Caki2 (cell line): ENCODE measurements at places on chromosomes 4 and X. TPM values are rescaled to one million over a fixed set of nuclear protein-coding genes. Genes with fewer than 3 reads are reported as not detected.

Gene TMPRSS11D
- not detected in 2 replicates for total RNA-seq

Gene RNF150
- 0.75 and 1.4 TPM in 2 replicates for total RNA-seq

Gene HDX
- total RNA-seq, result 1.7 and 2.1 TPM in 2 replicates

Gene FAAH2
- total RNA-seq, result 3.2 and 51.1 TPM in 2 replicates

Gene PDE6B
- total RNA-seq, result 7.2 and 9.4 TPM in 2 replicates

Gene NR3C2
- total RNA-seq, result 0.91 and 1.1 TPM in 2 replicates

DNA sequence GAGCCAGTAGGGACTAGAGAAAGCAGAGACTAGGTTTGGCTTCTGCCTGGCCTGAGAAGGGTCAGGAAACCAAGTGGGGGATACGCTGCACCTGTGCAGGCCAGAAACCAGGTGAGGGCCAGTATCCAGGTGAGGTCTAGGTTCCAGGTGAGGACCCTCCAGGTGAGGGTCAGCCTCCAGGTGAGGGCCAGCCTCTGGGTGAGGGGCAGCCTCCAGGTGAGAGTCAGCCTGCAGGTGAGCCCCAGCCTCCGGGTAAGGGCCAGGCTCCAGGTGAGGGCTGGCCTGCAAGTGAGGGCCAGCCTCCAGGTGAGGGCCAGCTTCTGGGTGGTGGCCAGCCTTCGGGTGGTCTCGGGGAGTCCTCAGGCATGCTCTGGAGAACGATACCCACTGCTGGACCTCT is 238.8 kb downstream of the USP46 start:
- DNase-seq, result no peak

DNA sequence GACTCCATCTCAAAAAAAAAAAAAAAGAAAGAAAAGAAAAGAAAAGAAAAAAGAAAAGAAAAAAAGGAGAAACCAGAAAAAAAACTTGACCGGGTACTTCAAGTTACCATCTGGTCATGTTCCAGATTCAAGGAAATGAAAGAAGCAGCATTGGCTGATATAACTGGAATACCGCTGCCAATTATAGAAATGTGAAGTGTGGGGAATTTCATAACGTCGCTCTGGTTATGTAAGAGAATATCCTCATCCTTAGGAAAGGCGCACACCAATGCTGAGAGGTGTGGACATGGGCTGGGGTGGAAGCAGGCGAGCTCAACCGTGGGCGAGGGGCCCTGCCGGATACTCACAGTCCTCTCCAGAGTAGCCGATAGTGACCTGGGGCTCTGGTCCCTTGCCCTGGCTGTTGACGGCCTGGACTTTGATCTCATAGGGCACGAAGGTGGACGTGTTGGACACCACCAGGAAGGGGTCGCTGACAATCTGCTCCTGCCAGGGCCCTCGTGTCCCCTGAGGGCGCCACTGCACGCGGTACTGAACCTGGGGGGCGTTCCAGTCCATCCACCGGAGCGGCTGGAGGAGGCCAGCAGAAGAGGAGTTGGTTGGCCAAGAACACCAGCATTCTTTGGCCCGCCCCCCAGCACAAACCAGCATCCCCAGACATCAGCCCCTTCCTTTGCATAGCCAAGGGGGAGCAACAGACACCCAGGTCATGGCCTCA is 19.5 kb downstream of the L1CAM start:
- no peak for DNase-seq

DNA sequence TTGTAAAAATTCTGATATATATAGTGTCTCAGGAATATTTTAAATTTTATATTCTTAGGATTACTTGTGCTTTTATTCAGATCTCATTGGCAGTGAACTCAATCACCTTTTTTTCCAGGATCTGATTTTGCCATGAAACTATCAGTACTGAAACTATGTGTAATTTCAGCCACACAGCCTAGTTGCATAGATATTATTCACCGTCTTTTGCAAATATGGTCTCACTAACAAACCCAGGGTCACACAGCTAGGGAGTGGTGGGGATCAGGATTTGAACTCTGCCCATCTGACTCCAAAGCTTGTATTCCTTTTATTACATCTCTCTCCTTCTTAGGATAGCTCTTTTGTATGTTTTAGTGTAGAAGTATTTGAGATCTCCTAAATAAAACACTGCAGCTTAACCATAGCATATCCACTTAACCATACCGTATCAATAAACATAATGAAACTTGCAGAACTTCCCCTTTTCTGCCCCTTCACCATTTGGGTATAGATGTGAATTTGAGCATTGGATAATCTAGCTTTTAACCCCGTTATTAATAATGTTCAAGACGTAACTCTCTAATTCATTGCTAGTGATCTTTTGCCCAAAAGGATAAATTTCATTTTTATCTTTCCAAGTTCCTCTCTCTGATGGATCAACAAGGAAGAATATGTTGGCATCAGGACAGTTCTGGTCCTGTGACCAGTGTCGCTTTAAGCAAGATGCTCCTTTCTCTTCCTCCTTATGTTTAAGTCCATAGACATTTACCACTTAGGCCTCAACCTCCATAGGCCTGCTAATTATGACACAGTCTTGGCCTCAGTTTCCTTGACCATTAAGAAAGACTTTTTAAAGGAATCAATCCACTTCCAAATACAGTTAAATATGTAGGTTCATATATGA is 74.6 kb downstream of the RAPGEF2 start:
- no peak for DNase-seq

DNA sequence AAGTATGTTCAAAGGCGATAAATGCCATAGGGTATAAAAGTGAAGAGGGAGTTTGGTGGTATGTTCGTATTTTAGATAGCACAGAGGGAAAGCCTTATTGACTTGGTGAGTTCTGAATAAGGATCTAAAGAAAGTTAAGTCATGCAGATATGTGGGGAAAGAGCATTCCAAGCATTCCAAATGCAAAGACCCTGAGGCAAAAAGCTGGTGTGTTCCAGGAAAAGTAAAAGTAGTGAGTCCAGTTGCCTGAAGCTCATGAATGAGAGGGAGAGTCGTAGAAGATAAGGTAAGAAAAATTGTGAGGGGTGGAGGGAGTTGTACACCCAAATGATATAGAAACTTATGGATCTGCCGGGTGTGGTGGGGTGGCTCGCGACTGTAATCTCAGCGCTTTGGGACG is 426.7 kb downstream of the RPA4 start:
- peak; percentile 13 for DNase-seq

- no peak for DNase-seq
These were observed 85.4 kb downstream of the SH3RF1 start for GRCh38 chr4:169185133-169185956.

GRCh38 chr4:150167054-150167453 is 88.8 kb downstream of the DCLK2 start:
- no peak for DNase-seq

- no peak for DNase-seq
These were observed 202.7 kb upstream of the ETNPPL start for GRCh38 chr4:108965472-108966076.

DNA sequence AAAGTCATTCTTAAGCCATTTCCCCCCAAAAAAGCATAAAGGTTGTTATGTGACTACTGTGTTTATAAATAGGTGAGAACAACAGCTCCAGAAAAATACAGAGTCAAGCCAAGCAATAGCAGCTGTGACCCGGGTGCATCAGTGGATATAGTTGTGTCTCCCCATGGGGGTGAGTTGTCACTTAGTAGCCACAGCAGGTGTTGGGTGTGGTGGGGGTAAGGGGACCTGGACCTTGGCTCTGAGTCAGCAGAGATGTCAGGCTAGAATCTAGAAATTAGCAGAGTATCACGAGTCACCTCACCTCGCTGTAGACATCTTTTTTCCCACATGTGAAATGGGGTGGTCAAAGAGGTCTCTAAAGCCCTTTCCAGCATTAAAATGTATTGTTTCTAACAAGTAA is 42.4 kb downstream of the MOSPD2 start:
- no peak for DNase-seq

- no peak for DNase-seq
These were observed 32.3 kb downstream of the MGARP start for GRCh38 chr4:139247700-139248238.

GRCh38 chr4:129377131-129377845 is 281.3 kb downstream of the C4orf33 start:
- no peak for DNase-seq

DNA sequence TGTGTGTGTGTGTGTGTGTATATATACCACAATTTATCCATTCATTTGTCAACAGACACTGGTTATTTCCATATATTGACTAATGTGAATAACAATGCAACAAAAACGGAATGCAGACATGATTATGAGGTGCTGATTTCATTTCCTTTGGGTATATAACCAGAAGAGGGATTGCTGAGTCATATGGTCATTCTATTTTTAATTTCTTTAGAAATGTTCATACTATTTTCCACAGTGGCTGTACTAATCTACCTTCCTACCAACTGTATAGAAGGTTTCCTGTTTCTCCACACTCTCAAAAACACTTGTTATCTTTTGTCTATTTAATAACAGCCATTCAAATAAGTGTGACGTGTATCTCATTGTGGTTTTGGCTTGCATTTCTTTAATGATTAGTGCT is 269.9 kb downstream of the OPHN1 start:
- no peak for DNase-seq

DNA sequence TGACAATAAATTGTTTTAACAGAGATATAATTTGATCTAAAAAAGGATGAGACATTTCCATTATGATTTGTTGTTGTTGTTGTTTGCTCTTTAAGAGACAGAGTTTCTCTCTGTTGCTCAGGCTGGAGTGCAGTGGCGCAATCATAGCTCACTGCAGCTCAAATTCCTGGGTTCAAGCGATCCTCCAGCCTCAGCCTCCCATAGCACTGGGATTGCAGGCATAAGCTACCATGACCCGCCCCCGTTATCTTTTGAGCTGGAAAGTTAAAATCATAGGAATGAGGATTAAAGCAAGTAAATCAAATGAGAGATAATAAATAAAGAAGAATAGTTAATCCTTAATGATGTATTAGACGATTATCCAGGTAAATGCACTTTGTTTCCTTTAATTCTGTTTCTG is 224.4 kb upstream of the SMIM31 start:
- no peak for DNase-seq

DNA sequence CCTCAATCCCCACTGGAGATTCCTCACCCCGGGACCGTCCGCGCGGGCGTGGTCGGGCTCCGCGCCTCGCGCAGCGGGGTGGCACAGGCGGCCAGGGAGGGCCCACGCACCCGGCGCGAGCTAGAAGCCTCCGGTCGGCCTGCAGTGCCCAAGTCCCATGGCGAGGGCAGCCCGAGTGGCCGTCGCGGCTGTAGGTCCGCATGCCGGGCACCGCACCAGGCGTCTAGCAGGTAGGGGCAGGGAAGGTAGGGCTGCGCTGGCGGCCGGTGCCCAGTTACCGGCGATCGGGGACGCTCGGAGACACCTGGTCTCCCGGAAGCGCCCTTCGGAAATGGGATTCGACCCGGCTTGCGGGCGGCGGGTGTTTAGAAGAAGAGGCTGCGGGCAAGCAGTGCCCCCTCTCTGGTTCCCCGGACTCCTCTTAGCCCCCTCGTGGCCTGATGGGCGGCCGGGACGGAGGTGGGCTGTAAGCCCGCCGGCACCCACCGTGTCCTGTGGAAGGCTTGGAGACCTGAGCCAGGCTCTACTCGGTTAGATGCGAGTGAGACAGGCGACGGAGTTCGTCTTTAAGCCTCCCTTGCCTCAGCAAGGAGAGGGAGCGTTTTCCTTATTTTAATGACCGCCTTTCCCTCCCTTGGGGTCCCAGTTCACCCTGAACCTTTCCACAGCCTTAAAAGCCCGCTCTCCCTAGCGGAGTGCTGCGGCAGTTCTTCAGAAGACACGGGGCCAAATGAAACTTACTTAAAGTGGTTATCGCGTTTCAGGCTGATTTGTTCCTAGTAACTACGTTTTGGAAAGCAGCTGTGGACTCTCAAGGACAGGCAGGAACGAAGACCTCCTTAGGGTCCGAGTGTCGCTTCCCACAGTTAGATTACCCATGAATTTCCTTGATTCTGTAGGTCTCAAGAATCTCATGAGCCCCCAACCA is 821 bp downstream of the SLITRK2 start:
- no peak for DNase-seq

DNA sequence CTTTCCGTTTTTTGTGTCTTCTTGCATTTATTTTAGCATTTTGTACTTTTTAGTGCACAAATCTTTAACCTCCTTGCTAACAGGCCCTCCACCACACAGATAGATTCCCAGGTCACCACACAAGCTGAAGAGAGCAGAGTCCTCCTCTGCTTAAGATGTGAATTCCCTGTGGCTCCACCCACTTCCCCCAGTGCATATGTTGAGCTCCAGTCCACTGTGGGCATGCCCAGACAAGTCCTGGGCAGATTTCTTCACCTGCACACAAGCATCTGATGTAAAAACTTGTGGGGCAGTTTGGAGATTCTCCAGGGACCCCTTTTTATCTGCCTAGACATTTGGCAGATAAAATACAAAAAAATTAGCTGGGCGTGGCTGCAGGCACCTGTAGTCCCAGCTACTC is 19.8 kb upstream of the PASD1 start:
- peak; percentile 1 for DNase-seq

- DNase-seq, result no peak
These were observed 13.2 kb downstream of the HAND2 start for GRCh38 chr4:173516621-173517524.

- DNase-seq, result no peak
These were observed 36.1 kb downstream of the COPS4 start for GRCh38 chr4:83071116-83071515.

DNA sequence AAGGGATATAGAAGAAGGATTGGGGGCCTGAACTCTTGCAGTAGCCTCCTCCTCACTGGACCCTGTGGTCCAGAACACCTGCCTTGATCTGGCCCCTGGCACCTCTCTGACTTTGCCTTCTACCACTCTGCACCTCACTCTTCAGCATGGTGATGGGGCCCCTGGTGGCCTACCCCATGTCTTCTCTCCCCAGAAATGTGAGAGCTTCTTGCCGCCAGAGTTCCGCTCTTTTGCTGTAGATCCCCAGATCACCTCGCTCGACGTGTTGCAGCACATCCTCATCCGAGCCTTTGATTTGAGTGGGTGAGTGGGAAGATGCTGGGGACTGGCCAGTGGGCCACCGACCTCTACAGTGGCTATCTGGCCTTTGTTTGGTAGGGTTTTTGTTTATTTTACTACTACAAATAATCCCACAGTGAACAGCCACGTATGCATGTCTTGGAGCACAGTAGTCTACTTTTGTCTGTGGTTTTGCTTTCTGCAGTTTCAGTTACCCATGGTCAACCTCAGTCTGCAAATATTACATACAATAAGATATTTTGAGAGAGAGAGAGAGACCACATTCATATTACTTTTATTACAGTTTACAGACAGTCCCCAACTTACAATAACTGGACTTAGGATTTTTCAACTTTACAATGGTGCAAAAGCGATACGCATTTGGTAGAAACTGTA is 1.8 kb downstream of the TBC1D25 start:
- DNase-seq, result no peak

DNA sequence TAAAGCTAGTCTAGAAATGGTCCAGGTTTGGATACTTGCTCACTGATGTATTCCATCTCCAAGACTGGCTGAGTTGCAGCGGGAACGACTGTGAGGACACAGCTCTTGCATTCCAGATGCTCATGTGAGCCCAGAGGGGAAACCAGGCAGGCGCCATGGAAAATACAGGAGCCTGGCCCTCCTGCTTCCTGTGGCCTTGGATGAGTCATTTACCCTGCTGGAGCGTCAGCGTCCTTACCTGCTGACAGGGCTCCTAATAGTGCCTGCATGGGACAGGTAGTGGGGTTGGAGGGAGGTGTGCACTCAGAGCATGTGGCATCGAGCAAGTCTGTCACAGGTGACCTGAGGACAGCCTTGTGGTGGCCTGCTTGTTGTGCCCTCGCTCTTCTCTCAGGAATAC is 69.4 kb downstream of the NSG1 start:
- no peak for DNase-seq
